ENCODE measurements at places on chromosomes 12 and 14. TPM values are rescaled to one million over a fixed set of nuclear protein-coding genes. Genes with fewer than 3 reads are reported as not detected.

- DNase-seq, result no peak
Observed at GRCh38 chr14:77979666-77980351, 179.9 kb downstream of the ADCK1 start.

DNA sequence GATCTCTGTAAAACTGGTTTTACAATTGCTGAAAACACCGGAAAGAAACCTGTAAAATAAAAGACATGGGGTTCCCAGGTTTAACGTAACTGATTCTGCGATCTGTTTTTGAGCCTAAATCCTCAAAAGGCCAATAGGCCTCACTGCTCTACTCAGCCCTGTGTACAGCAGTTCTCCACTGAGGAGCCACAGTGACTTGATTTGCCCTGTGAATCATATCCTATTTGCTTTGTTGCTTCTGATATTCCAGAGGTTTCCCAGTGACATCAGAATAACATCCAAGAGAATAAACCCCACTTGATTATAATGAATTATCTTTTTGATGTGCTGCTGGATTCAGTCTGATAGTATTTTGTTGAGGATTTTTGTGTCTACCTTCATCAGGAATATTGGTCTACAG is 27.5 kb downstream of the MDM1 start:
- no peak for DNase-seq

DNA sequence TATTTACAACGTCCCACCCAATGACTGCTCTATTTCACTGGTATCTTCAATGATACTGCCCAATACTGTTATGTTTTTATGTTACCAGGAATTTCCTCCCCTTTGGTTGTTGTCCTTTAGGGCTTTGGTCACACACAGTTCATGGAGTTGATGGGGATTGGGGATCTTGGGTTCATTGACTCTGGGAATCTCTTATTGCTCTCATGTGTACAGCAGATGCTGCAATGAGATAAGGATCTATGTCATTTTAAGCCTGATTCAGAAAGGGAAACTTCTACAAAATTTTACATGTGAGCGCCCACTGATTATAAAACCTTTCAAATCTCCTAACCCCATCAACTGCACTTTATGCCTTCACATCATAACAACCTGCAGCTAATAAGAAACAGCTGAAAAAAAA is 67.2 kb downstream of the FAR2 start:
- no peak for DNase-seq

The CPM gene
- 7.5 TPM for total RNA-seq

- DNase-seq, result no peak
Observed at GRCh38 chr12:10015450-10015849, 5.0 kb downstream of the CLEC12B start.

DNA sequence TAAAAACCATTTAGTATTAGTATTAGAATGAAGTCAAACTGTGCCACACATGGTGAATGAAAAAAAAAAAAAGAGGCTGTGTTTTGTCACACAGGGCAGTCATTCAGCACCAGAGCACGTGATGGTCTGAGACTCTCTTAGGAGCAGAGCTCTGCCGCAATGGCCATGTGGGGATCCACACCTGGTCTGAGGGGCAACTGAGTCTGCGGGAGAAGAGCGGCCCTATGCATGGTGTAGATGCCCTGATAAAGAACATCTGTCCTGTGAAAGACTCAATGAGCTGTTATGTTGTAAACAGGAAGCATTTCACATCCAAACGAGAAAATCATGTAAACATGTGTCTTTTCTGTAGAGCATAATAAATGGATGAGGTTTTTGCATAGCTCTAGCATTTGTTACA is 12.2 kb upstream of the BDKRB1 start:
- DNase-seq, result no peak

The CABP1 gene
- 5.5 TPM for total RNA-seq

GRCh38 chr12:77953528-77954205 is 123.0 kb downstream of the NAV3 start:
- no peak for DNase-seq

DNA sequence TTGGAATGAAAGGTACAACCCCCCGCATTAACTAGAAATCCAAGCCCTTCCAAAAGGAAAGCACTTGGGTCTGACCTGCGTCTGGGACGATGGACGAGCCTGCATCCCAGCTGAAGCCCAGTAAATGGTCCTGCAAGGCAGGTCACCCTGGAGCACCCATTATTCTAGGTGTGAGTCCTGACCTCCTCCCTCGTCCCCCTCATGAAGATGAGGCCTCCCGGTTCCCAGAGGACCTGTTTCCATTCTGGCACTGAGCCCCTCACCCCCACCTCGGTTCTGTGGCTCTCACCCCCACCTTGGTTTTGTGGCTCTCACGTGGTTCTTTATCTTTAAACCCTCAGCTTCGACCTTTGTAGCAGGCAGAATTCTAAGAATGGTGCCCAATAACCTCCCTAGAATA is 7.3 kb downstream of the IFI27 start:
- no peak for DNase-seq

The C14orf180 gene
- 40.0 TPM for total RNA-seq

DNA sequence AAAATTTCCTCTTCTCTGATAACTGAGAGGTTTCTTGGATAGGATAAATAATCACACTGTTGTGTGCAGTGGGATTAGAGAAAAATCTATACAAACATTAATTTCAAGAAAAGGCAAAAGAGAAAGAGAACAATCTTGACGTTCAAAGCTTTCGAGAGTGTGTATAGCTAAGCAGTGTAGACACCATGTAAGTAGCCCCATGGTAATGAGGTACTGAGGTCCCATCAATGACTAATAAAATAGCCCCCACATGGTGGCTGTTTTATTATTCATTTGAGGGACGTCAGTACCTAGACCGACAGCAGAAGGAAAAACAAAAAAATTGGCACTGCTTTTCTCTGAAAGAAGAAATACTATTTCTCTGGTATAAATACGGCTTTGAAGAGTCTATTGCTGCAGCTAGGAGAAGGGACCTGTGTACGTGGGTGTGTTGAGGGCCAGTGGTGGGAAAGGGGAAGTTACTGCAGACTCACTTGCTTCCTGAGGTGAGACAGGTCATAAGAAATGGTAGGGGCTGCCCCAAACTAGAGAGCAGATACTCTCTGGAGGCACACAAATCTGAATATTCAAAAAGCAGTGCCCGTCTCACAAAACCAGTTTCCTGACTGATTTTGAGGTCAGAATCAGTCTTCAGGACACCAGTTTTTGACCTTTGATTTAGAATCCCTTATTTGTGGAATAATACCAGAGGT is 339.8 kb downstream of the EMP1 start:
- DNase-seq, result no peak

DNA sequence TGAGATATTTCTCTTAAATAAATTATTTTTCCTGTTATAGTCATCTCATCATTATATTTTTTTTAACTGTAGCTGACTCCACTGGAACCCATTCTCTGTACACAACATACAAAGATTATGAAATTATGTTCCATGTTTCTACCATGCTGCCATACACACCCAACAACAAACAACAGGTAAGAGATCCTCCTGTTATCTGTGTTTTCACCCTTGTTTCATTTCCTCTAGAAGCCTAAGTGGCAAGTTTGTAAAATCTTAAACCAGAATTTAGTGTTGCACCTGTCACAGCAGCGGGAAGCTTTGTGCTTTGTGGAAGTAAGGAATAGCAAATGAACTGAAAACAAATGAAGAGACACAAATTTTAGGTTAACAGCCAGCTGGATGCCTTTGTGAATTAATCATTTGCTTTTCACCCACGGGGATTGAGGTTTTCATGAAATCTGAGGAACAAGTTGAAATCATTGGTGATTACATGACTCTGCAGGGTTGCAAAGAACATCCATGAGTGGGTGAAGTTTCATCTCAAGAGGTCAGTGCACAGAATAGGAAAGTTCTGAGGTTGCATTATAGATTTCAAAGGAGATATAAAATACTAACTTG is 273.9 kb upstream of the RGS6 start:
- no peak for DNase-seq

- no peak for DNase-seq
Observed at GRCh38 chr12:116919247-116919661, 8.5 kb downstream of the FBXW8 start.

DNA sequence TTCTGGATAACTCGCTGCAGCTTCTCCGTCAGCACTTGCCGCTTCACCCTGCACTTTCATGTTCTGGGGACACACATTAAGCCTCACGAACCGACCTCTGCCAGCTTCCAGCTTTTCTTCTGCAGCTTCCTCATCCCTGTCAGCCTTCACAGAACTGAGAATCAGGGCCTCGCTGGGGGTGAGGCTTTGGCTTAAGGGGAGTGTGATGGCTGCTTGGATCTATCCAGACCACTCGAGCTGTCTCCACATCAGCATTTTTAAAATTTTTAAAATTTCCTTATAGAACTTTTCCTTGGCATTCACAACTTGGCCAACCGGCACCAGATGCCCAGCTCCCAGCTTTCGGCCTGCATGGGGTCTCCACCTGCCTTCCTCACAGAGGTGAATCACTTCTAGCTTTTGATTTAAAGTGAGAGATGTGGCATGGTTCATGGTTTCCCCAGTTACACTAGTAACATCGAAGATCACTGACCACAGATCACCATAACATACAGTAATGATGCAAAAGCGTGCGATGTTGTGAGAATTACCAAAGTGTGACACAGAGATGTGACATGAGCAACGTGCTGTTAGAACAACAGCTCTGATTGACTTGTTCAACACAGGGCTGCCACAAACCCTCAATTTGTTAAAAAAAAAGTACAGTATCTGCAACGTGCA is 139.1 kb upstream of the C14orf180 start:
- peak; percentile 62 for DNase-seq

- DNase-seq, result peak; percentile 83
Observed at GRCh38 chr12:22543246-22544037, 900 bp downstream of the C2CD5 start.

DNA sequence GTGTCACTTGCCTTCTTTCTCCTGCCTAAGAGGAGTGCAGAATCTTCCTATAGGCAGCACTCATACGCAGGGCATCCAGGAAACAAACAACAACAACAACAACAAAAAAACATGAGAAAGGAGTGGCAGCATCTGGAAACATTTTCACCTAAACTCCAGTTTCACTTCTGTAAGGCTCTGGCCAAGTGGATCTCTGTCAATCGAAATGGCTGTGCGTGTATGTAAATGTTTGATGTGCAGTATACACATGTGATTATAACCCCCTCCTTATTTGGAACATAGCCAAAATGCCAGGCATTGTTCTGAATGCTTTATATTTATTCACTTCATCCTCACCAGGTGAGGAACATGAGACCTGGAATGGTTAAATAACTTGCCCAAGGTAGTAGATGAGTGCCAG is 76.8 kb downstream of the COX16 start:
- no peak for DNase-seq

DNA sequence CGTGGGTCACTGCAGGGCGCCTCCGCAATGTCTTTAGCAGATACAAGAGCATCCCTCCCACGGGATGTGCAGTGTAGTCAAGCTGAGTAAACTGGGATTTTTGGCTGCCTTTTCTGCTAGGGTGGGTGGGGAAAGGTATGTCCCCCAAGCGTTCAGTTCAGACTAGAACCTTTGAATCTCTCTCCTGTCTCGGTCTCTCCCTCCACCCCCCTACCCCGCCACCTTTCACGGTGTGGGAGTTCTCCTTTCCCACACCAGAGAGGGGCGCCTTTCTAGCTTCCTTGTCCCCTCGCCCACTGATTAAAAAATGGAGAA is 525 bp upstream of the FAR2 start:
- DNase-seq, result peak; percentile 65

- DNase-seq, result no peak
Observed at GRCh38 chr12:120680165-120680738, 6.7 kb upstream of the MLEC start.

The LALBA gene
- total RNA-seq, result not detected

DNA sequence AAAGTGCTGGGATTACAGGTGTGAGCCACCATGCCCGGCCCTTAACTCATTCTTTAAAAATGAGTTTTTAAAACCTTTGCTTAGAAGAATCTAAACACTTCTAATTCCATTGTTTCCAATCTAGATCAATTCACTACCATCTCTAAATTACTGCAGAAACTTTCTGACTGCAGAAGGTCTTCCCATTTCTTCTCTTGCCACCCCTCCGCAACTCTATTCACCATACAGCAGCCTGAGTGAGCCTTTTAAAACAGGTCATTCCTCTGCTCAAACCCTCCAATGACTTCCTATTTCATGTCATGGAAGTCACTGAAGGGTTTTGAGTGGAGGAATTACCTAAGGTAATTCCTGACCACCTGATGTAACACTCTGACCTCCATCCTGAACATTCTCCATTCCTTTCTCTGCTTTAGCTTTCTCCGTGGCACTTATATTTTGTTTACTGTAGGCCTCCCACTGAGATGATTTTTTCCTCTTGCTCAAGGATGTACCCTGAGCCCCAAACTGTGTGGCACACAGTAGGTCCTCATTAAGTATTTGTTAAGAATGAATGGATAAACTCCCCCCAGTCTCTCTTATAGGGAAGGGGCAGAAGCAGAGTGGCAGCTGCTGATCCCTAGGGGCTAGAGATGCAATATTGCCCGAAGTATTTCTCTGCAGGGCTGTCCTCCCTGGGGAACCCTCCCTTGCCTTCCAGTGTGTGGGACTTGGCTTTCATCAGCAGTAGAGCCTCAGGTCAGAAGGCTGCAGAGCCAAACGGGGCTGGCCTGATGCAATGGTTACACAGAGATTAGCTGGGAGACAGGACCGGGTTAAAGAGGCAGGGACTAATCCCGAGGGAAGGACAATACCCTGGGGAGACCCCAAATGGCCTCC is 1.2 kb downstream of the DDIT3 start:
- no peak for DNase-seq

The CCDC184 gene
- total RNA-seq, result 1.0 TPM

DNA sequence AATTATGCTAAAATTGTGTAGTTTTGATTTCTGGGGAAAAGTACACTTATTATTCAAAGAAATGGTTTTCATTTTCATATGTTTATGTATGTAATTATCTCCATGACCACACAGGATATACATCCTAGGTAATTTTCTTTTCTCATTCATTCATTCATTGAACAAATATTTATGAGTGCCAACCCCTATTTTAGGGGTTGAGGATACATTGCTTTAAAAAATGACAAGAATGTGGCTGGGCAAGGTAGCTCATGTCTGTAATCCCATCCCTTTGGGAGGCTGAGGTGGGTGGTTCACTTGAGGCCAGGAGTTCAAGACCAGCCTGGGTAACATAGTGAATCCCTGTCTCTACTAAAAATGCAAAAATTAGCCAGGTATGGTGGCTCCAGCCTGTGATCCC is 40.9 kb downstream of the SGPP1 start:
- DNase-seq, result no peak

DNA sequence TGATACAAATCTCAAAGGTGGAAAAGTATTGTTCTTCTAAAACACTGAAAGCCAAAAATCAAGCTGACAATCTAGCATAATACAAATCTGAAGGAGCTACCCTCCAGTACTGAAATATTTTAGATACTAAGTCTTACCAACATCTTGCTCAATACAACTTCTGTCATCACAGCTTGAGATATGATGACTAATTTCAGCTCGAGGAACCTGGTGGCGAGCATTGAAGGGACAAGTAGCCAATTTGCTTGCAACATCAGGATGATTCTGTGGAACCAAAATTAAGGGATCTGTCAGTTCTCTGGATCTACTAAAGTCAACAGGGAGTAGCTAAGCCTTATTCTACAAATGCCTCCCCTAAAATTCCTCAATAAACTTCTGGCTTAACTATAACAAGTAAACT is 10.4 kb downstream of the GTSF1 start:
- DNase-seq, result no peak

Data from Right ventricle myocardium inferior (tissue), 1 donor.